ENCODE measurements at places on chromosomes 7 and 10. TPM values are rescaled to one million over a fixed set of nuclear protein-coding genes. Genes with fewer than 3 reads are reported as not detected.

The WEE2 gene
- total RNA-seq = not detected

The WDFY4 gene
- 35.5 TPM for total RNA-seq

The BLNK gene
- total RNA-seq = 1.3 TPM

The NMT2 gene
- total RNA-seq = 4.6 TPM

The PARP12 gene
- total RNA-seq = 50.9 TPM

The OLAH gene
- total RNA-seq = not detected

The WBP1L gene
- 53.3 TPM for total RNA-seq

The SPDYE16 gene
- under 0.01 TPM for total RNA-seq

The TMEM229A gene
- not detected for total RNA-seq
